ENCODE measurements at places on chromosomes 1 and 21.

- DNase-seq, result no peak
Measured at GRCh38 chr1:47717341-47717740, 279.5 kb downstream of the FOXD2 start.

GRCh38 chr1:9066945-9067807 is 2.3 kb downstream of the SLC2A5 start:
- no peak for DNase-seq

GRCh38 chr1:237416924-237417655 is 375.1 kb downstream of the RYR2 start:
- DNase-seq, result no peak

DNA sequence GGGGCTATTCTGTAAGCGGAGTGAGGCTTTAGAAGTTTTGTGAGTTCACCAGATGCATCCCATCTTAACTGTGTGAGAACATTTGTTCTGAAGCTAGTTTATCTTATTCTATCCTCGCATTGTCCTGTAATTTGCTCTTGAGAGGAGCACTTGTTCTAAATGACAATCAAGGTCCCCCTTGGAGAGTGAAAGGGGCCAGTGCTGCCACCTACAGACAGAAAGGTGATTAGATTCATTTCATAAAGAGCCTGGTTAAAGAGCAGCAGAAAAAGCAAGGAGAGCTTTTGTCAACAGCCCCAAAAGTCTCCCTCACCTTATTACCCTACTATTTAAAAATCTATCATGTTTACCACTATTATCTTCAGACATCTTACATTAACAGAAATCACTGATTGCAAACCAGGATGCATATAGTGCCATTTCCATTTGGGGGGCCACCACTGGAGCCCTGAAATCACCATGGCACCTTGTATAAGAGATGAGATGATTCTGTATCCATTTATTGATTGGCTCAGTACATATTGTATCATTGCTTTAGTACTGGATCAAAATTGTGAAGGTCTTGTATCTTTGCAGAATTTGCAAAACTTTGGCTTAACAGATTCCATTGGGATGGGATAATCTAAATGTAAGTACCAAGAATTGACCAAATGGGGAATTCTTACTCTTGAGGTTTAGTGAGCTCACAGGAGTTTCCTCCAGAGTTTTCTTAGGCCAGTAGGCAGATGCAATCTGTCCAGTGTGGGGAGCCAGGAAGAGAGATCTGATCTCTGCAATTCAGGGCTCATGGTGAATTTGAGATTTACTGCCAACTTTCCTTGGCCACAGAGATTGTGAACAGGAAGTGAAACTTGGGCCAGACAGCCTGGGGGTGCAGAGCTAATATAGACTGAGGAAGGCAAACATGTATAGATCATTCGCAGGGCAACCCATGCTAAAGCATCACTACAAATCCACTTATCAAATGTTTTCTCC is 64.3 kb upstream of the TRABD2B start:
- DNase-seq, result peak; percentile 70

DNA sequence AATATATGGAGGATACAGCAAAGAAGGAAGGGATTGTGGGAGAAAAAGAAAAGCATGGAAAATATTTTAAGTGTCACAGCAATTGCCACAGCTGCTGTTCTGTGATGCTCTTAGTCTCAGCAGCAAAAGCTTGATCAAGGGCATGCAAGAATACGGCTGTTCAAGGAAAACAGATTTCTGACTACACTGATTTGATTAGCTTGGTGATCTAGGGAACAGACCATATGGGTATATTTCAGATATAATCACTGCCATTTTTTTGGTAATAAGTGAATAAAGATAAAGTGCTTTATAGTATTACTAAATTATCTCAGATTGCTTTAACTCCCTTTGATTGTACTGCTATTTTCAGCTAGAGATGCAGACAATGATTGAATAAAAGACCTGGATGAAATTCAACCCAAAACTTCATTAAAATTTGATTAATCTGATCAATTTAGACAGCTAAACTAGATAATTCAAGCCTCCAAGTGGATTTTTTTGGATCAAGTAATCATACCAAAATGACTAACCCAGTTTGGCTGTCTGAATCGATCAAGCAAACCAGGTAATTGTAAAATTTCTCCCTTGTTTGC is 33.3 kb upstream of the LYPLAL1 start:
- no peak for DNase-seq

GRCh38 chr1:88985032-88985431 is 7.4 kb downstream of the KYAT3 start:
- DNase-seq, result no peak

DNA sequence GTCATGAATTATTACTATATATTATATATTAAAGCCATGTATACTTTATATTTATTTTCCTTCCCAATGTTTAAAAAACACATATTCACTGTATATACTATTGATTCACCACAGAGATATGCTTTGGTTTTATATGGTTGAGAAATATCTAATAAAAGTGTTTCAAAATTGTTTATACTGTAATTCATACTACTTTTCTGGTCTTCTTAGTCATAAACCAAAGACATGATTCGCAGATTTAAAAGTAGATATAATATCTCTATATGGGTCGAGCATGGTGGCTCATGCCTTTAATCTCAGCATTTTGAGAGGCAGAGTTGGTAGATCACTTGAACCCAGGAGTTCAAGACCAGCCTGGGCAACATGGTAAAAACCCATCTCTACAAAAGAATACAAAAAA is 738.4 kb downstream of the USP25 start:
- no peak for DNase-seq

DNA sequence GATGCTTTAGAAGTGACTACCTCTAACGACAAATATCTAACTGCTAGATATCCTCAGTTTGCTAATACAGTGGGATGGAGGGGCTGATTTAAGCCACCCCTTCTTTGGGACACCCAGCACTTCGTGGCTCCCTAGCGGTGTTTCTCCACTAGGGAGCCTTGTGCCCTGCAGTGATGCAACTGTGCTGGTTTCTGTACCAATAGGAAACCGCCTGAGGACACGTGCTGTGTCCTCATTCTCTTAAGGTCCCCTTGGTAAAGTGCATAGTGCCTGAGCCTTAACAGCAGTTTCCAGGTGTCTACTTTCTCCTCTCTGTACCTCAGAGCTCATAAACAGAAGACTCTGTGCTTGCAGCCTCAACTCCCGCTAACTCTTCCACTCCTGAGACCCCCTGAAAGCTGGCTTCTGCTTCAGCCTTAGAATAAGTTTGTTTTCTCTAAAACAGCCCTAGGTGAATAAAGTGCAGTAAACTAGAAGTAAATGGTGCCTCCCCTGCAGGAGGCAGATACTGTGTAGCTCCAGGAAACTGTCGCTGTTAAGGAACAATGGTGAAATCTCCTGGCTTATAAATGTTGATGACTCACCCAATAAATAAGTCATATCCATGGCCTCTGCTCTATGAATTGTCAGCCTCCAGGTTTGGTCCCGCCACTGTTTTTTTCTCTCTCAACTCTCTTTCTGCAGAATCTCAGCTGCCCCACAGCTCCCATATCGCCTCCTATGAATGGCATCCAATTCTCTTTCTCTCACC is 130.4 kb downstream of the AK5 start:
- no peak for DNase-seq

- no peak for DNase-seq
Measured at GRCh38 chr1:155301342-155301841, at the start of gene PKLR. Gene PKLR (minus strand): TSS chr1:155301438. CDS start chr1:155301395, 43 bp downstream.

- DNase-seq, result no peak
Measured at GRCh38 chr1:158652721-158653334, 33.7 kb downstream of the SPTA1 start.

DNA sequence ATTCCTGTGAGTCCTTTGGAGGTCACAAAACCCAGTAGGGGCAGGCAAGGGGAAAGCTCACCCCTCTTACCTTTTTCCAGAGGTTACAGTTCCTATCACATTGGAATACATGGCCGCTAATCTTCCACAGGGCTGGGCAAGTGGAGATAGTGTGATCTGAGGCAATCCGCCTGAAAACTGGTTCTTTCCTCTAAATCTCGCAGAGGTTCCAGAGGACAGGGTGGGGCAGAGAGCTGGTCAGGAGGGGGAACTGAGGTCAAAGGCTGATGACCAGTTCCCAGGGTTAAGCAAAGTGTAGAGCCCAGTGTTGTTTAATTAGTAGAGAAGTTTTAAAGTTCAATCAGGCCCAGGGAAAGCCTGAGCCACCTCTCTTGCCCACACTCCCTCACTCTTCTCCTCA is at the start of gene SERPINC1:
TSS of gene SERPINC1 (minus strand) at position 179 of the 400 bp plus-strand sequence. CDS start at position 111, 68 bp downstream.
- DNase-seq, result no peak

- DNase-seq, result no peak
Measured at GRCh38 chr1:22038036-22038435, 14.5 kb upstream of the CDC42 start.

DNA sequence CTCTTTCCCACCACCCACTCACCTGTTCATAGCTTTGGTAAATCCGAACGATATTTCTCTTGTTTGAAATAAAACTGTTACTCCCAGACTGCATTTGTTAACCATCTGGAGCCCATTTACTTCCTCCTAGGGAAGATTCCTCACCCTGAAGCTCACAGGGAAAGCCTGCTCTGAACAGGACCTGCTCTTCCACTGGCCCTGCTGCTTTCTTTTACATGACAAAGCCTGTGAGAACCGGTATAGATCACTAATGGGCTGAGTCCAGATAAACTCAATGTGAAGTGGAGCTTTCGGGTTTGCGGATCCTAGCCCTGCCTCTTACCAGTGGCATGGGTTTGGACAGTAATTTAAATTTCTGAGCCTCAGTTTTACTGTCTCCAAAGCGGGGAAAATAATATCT is 45.2 kb downstream of the FAM163A start:
- no peak for DNase-seq

DNA sequence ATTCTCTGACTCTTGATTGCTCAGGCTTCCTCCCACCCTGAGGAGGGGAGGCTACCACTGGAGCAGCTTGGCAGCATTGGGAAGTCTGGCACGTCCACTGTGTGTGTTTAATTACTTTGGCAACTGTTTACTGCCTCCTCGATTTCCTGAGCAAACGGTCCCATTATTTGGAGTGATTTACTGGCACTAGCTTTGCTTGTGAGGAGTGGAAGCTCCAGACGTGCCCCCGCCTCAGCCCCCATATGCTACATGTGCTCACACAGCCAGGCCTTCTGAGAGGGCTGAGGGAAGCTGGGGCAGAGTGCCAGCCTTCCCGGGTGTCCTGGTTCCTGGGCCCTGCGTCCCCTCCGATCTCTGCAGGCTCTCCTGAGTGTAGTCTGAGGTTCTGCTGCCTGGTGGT is 306.2 kb downstream of the PTPRU start:
- no peak for DNase-seq

DNA sequence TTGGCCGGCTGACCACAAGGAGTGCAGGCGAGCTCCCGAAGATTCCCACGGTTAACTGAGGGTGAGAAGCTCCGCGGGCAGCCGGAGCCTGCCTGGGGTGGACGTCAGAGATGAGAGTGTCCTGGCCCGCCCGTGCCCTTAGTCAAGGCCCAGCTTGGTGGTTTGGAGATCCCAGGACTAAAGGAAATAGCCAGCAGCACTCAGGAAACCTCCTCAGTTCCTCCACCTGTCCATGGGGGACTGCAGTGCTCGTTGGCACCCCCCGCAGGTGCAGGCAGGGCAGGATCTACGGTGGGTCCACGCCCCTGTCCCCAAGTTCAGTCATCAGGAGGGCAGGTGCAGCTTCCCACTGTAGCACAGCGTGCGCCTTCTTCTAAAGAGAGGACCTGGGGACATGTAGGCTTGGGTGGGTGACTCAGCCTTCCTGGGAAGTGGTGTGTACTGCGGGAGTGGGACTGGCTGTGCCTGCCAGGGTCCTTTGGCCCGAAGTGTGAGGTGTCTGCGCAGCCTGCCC is 32.5 kb downstream of the SLX9 start:
- DNase-seq, result no peak

DNA sequence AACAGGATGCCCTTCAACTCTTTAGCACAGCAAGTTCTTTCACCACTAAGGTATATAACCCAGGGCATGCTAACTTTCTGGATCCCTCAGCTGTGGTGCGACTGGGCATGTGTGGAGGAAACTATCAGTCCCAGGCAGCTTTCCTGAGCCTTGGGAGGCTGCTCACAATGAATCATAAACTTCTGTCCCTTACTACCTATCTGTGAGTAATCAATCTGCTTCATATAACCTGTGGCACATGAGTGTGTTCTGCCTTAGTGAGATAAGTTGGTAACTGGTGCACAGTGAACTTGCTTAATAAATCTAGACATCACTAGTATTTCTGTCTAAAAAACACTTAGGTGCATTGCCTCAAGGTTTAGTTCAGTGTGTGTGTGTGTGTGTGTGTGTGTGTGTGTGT is 158.0 kb downstream of the GPATCH2 start:
- DNase-seq, result no peak

DNA sequence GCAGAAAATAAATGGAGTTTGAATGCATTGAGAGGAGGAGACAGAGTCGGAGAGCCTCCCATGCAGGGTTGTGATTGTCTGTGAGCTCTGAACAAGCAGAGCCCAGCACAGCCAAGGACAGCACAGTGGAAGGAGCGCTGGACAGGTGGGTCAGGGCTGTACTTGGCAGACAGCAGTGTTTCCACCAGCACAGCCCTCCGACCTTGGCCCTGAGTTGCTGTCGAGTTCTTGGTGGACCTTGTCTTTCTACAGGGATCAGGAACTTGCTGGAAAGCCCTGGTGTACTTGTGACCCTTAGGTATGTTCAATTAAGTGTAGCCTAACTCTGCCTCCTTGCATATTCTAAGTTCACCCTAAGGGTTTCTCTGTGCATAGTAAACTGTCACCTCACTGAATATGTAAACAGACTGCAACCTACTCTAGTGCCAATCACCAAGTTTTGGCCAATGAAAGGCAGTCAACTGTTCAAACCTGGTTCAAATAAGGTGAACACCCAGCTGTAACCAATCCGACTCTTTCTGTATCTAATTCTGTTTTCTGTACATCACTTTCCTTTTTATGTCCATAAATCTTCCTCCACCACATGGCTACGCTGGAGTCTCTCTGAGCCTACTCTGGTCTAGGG is 86.6 kb upstream of the SLC25A33 start:
- DNase-seq, result no peak

- DNase-seq, result no peak
Measured at GRCh38 chr1:180522213-180522515, 19.8 kb upstream of the ACBD6 start.

DNA sequence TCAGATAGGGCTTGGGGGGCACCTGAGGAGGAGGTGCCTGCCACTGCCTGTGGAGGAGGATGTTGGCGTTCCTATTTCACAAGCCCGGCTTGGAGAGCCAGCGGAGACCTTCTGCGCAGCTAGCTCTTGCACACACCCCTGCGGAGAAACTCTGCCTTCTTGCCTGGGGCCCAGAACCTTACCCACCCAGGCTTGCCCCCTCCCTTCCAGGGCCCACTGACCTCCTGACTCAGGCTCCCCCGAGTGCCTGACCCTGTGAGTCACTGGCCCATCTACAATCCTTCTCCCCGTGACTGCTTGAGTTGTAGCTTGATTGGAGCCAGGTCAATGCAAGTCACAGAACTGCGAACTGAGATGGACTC is 3.4 kb downstream of the HES2 start:
- no peak for DNase-seq

All from endothelial cell (in vitro differentiated cells).